ENCODE measurements at places on chromosomes 5 and 9.

DNA sequence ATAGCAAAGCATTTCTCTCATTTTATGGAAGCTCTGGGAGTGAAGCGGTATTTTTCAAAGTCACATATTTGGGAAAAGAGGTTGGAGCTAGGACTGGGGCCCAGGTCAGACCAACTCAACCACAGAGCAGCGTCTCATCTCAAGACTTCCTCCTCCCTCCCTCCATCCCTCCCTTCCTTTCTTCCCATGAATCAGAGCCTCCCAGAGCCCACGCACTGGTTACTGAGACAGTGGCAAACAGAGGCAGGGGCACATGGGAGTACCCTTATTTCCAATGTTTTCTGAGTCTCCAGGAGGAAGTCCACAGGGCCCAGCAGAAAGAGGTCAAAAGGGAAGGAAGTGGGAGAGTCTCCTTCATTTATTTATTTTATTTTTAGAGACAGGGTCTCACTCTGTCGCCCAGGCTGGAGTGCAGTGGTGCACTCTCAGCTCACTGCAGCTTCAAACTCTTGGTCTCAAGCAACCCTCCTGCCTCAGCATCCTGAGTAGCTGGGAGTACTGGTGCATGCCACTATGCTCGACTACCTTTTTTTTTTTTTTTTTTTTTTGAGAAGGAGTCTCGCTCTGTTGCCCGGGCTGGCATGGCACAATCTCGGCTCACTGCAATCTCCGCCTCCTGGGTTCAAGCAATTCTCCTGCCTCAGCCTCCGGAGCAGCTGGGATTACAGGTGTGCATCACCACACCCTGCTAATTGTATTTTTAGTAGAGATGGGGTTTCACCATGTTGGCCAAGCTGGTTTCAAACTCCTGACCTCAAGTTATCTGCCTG lies 52.5 kb upstream of the CDKN2AIPNL start:
- no peak for DNase-seq

- no peak for DNase-seq
Observed at GRCh38 chr9:88628811-88629210, 93.8 kb downstream of the NXNL2 start.

- no peak for DNase-seq
Observed at GRCh38 chr5:60803712-60804111, 40.4 kb downstream of the ELOVL7 start.

DNA sequence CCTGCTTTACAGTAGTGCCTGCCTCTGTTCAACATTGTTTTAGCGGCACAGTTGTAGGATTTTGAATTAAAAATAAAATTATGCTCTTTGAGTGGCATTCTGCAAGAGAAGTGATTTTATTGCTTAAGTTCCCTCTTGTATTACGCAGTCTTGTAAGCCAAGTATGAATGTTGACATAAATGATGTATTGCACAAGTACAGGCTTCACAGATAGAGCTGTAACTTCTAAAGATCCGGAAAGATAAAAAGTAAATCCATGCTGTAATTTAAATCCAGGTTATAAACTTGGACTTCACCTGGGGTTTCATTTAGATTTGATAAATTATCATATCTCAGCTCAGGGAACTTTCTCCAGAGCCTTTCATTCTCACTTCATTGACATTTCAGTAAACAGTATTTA lies 1114.7 kb downstream of the PTPRD start:
- no peak for DNase-seq

GRCh38 chr5:80238778-80239679 lies 16.8 kb downstream of the SERINC5 start:
- no peak for DNase-seq

GRCh38 chr5:180959661-180960060 lies 29.0 kb upstream of the BTNL3 start:
- DNase-seq, result no peak

- peak; percentile 87 for DNase-seq
Observed at GRCh38 chr9:133238851-133239532, 29.9 kb upstream of the OBP2B start.

DNA sequence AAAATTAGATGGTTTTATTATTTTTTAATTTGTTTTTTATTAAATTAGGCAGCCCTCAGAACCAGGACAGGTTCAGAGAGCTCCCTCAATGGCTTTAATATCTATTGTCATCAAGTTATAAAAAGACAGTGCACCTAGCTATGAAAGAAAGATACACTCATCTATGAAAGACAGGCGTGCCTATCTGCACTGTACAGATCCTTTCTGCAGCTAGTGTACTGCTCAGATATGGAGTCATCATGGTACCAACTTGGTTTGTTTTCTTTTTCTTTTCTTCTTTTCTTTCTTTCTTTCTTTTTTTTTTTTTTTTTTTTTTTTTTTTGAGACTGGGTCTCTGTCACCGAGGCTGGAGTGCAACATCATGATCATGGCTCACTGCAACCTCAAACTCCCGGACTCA lies 54.8 kb upstream of the GPBP1 start:
- no peak for DNase-seq

Measured in GM13977 (cell line).